ENCODE measurements at places on chromosomes 12 and 14. TPM values are rescaled to one million over a fixed set of nuclear protein-coding genes. Genes with fewer than 3 reads are reported as not detected.

Gene RPS6KL1
- 3.3 TPM for total RNA-seq

- DNase-seq = no peak
- no peaks in the 10 kb centered on the region for H3K27me3 ChIP-seq
- H3K4me1 ChIP-seq = no peaks in the 10 kb centered on the region
- H3K27ac ChIP-seq = no peak overlapping the region
- no peaks in the 10 kb centered on the region for H3K36me3 ChIP-seq
- H3K4me3 ChIP-seq = no peak overlapping the region
Observed at GRCh38 chr14:81172881-81173280, 47.9 kb downstream of the GTF2A1 start.

Gene PRB2
- total RNA-seq = not detected

DNA sequence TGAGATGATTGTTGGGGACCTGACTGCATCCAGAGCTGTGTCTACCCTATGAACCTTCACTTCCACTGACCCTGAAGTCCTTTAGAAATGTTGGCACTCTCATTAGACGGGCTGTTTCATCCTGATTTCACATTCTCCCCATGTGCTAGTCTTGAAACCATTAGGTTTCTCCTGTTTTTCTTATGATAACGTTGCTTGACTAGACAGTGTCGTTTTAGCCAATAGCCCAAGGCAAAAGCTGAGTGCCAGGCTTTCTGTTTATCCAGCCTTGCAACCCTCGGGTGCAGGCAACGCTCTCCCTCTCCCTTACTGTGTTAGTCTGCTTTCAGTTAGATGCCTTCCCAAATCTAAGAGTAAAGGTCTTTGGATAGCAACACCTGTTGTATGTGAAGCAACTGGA lies 30.1 kb downstream of the DACT1 start:
- no peaks in the 10 kb centered on the region for H3K4me1 ChIP-seq
- no peak overlapping the region for H3K4me3 ChIP-seq
- no peaks in the 10 kb centered on the region for H3K27me3 ChIP-seq
- no peaks in the 10 kb centered on the region for H3K36me3 ChIP-seq
